LHCN-M2 (cell line): ENCODE measurements at places on chromosomes 16 and 17. TPM values are rescaled to one million over a fixed set of nuclear protein-coding genes. Genes with fewer than 3 reads are reported as not detected.

DNA sequence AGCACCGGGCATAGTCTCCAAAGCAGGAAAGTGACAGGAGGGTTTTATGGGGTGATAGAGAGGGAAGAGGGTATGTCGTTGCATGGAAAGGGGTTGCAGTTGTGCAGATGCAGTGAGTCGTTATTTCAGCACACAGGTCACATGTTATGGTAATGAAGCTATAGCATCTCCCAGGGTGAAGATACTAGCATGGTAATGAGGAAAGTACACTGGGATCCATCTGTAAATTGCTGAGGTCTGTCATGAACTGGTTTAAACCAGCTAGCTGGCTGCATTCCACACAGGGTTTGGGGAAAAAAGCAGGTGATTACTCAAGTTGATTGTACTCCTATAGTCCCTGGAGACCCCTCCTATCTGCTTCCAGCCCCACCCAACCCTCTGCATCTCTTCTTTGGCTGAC is 11.7 kb downstream of the COX11 start:
- no peak for DNase-seq

DHODH gene
- total RNA-seq, result 5.3 and 7.6 TPM in 2 replicates

DNA sequence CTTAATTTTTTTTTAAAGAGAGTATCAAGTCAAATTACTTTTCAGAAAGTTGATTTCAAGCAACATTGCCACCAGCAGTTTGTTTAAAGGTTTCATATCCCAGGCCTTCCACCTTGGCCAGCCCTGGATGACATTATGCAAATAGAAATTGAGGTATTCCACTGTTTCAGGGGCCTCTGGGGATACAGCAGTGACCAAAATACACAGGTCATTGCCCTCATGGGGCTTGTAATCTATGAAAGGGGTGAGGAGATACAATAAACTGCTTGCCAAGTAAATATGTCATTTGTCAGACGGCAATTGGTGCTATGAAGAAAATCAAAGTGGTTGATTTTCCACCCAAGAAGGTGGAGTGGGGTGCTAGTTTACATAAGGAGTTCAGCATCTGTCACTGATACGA is 37.8 kb upstream of the TMC5 start:
- no peak for DNase-seq

- DNase-seq, result peak; percentile 70
These were observed 22.6 kb downstream of the SRCAP start for GRCh38 chr16:30721606-30722005.

C16orf86 gene
- 4.6 and 6.3 TPM in 2 replicates for total RNA-seq

CHD9NB gene
- 1.7 and 1.8 TPM in 2 replicates for total RNA-seq

DNA sequence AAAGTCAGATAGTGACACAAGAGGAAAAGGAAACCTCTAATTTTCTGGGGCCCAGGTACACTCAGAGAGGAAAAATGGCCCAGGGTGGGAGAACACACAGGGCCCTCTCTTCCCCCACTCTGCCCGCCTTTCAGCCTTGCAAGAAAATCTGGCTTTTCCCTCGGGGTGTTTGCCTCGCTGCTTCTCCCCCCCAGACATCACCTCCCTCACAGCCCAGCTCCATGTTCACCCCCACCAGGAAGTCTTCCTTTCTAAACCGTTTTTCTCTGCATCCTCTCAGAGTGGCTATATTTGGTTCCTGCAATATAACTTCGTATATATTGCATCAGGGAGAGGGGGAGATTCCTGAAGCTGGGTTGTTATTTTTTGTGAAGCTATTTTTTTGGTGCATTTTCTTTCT is 27.3 kb downstream of the RPRML start:
- no peak for DNase-seq
